ENCODE measurements at places on chromosomes 11 and 22. TPM values are rescaled to one million over a fixed set of nuclear protein-coding genes. Genes with fewer than 3 reads are reported as not detected.

The MB gene
- total RNA-seq: not detected

The BIK gene
- 2.7 TPM for total RNA-seq

The PLAAT5 gene
- total RNA-seq: 7.2 TPM

The ENDOD1 gene
- 28.9 TPM for total RNA-seq

The OR2AG2 gene
- not detected for total RNA-seq

The ZNF215 gene
- total RNA-seq: 0.61 TPM

The ACTN3 gene
- not detected for total RNA-seq

The CCDC188 gene
- 0.80 TPM for total RNA-seq

The NPTXR gene
- not detected for total RNA-seq

The DEFB131B gene
- not detected for total RNA-seq

The CST6 gene
- total RNA-seq: 27.8 TPM

The GRAMD1B gene
- total RNA-seq: 6.4 TPM

Data from upper lobe of left lung (tissue), 6 donors.